Right forelimb (tissue), 1 donor: ENCODE measurements at places on chromosomes 16 and 17.

DNA sequence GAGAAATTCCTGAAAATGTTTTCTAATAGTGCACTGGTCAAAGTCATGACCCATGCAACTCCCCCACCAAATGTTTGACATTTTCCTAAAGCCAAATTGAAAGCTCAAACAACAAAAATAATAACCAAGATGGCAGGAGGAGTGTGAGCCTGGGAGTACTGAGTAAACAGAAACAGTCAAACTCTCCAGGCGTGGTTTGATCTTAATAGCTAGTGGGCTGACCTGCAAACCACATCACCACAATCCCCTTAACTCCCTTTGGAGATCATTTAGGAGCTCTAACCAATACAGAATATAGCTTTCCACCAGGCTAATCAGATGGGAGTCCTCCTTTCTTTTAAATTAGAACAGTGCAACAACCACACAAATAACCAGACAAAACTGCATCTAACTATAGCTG is 19.2 kb upstream of the MEIOC start:
- no peak for DNase-seq

DNA sequence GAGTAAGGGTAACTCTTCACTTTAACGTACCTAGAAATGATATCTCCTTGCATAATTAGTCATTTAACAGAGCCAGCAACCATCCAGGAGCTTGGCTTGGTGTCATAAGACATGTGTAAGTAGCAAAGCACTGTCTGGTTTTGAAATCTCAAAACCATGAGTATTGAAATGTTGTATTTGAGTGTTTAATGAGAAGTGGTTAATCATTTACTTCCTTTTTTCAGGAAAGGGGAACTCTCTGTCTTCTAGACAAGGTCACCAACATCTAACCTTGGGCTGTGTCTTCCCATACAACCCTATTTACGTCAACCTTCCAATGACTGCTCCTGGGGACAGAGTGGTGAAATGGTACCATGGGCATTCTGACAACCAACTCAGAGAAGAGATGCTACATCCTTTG is 27.1 kb downstream of the PMP22 start:
- DNase-seq: no peak

GRCh38 chr17:79722787-79723186 is 8.0 kb upstream of the ENPP7 start:
- DNase-seq: no peak

- DNase-seq: no peak
Observed at GRCh38 chr16:65537336-65537735, 415.5 kb upstream of the CDH11 start.

DNA sequence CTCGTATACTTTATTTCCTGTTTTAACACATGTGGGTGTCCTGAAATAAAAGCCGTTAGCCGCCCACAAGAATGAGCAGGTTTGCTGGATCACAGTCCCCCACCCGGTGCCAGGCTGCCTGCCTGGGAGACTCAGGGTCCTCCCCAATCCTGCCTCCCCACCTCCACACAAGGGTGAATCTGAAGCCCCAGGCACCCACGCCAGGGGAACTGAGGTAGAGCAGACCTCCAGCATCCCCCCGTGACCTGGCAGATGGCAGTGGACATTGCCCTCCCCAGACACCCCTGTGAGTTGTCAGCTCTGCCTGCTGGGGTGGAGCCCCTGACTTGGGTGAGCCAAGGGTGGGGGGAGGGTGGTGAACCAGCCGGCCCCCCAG is 114.8 kb downstream of the METRNL start:
- no peak for DNase-seq

GRCh38 chr16:27426423-27427408 is 24.7 kb downstream of the IL21R start:
- DNase-seq: peak; percentile 29

- DNase-seq: no peak
Observed at GRCh38 chr16:87457709-87458423, 35.0 kb downstream of the ZCCHC14 start.

GRCh38 chr17:44353672-44354331 is 8.7 kb downstream of the GRN start:
- DNase-seq: peak; percentile 67

DNA sequence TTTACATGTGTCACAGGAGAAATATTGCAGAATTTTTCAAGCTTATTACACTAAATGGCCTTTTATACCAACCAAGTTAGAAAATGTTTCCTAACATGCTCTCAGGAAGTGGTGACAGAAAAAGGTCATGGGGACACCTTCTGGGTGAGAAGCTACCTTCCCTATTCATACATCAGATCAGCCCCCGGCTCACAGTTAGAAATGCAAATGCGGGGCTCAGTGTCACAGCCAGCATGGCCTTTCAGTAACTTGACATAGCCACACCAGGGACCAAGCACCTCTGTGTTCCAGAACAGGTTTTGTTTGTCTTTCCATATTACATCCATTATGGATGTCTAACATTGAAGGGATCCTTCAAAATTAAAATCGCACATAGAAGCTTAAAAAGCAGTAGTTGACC is 59.5 kb downstream of the CHD9NB start:
- DNase-seq: no peak

GRCh38 chr17:28335959-28336871 is 654 bp downstream of the TNFAIP1 start:
- peak; percentile 65 for DNase-seq

- DNase-seq: no peak
Observed at GRCh38 chr17:35809855-35810461, 674 bp downstream of the TAF15 start.

DNA sequence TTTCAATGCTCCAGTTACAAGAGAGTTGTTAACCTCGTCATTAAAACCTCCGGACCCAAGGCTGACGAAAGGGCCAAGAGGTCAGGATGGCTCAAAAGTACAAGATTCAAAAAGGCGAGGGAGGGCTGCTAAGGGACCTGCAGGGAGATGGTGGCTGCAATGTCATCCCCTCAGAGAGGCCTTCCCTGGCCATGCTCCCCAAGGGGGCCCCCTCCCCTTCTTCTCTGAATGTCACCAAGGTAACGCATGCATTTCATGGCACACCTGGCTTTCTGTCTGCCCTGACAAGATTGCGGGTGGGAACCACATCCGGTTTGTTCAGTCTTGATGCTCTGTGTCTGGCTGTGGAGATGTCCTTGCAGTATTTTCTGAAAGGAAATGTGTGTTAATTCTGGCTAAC is 89.9 kb downstream of the C16orf78 start:
- peak; percentile 16 for DNase-seq

DNA sequence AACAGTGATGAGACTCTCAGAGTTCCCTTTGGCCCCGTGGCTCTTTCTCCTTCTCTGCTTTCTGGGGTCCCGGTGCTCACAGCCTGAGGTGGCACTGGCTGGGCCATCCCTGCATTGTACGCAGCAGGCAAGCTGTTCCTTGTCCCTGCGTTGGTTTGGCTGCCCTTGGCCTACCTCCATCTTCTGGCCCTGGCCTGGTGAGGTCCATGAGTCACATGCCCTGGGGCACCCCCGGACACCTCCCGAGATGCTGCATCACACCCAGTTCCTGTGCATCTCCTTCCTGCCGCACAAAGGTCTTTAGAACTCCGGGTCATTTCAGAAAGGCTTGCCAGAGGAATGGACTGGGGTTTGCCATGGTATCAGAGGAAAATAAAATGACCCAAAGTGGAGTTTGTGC is 9.5 kb downstream of the SULT1A2 start:
- DNase-seq: no peak

DNA sequence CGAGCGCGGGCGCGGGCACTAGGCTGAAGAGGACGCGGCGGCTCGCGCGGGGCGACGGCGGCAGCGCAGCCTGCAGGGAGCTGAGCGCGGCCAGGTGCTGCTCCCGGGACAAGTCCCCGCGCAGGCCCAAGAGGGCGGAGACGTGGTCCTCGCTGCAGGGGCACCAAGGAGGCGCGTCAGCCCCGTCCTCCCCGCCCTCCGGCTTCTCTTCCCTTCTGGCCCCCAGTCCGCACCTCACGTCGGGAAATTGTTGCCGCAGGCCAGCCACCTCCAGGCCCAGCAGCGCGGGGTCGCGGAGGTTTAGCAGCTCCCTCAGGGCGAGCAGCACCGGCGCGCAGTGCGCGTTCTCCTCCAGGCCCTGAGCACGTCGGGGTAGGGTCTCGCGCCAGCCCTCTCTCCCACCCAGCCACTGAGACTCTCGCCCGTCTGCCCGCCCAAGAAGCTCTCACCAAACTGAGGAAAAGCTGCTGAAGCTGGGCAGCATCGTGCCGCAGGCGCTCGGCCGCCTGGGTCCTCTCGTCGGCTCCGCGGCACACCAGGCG is 761 bp upstream of the MATCAP1 start:
- no peak for DNase-seq

- DNase-seq: no peak
Observed at GRCh38 chr17:63279498-63280230, 166.4 kb downstream of the CYB561 start.

GRCh38 chr17:34406226-34406625 is 43.2 kb upstream of the CCL1 start:
- no peak for DNase-seq

DNA sequence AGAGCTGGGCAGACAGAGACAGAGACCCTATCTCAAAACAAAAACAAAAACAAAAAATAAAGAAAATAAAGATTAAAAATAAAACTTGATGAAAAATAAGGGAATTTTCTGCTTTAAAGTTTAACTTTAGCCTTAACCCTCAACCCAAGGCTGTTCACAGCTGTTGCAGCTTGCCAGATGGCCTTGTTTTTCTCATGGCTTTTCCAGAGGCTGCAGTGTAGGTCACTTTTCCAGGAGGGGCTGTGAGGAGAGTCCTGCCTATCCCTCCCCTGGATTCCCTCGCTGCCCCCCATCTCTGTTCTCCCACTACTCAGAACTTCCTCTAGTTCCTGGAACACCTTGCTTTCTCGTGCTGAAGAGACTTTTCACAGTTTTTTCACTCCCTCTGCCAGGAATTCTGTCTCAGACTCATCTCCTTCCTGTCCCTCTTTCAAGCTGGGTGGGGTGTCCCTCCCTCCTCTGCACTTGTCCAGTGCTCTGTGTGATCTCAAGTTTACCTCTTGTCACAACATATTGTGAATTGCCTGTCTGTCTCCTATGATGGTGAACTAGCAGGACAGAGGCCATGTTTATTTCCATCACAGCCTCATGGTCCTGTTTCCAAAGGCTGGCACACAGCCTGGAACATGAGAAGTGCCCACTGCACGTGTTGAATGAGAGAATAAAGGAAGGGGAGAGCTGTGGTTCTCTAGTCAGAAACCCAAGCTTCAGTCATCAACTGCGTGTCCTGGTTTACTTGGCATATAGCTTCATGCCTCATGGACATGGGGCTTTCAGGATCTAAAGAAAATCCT is 69.9 kb upstream of the MSI2 start:
- no peak for DNase-seq

GRCh38 chr17:46163316-46163715 is 29.9 kb downstream of the KANSL1 start:
- no peak for DNase-seq

DNA sequence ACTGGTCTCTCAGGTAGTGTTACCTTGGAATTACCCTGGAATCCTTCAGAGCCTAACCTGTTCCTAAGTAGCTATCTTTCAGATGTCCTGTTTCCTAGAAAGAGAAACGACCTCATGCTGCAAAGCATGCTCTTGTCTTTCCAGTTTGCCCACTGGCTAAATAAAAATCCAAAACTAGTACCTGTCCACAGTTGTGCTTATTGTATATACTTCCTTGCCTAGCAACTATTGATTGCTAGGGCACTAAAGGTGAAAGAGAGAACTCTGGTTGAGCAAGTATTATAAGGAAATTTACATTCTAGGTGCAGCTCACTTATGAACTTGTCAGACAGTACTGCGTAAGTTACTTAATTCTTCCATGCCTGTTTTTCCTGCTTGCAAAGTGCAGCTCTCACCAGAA is 38.5 kb downstream of the LIG3 start:
- DNase-seq: no peak
